ENCODE measurements at places on chromosomes 5 and 9.

GRCh38 chr9:125812403-125812802 lies 65.2 kb downstream of the PBX3 start:
- DNase-seq: no peak

GRCh38 chr5:67031692-67032091 lies 164.9 kb downstream of the CD180 start:
- DNase-seq: no peak

GRCh38 chr5:77087484-77088261 lies 588 bp upstream of the ZBED3 start:
- DNase-seq: no peak

DNA sequence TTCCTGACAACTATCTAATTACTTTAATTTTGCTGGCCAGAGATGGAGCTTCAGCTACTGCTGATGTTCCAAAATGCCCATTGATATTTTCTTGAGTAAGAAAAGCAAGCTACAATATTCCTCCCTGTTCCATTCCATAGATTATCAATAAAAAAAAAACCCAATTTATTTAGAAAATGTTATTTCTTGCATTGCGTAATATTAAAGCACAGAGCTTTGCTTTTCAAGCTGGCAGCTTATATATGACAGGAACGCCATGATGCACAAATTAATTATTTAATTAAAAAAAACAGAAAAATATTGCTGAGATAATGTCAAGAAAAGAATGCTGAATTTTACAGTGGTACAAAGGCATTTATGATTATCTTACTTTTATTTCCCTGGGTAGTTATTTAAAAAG lies 47.9 kb downstream of the TRPM3 start:
- no peak for DNase-seq

DNA sequence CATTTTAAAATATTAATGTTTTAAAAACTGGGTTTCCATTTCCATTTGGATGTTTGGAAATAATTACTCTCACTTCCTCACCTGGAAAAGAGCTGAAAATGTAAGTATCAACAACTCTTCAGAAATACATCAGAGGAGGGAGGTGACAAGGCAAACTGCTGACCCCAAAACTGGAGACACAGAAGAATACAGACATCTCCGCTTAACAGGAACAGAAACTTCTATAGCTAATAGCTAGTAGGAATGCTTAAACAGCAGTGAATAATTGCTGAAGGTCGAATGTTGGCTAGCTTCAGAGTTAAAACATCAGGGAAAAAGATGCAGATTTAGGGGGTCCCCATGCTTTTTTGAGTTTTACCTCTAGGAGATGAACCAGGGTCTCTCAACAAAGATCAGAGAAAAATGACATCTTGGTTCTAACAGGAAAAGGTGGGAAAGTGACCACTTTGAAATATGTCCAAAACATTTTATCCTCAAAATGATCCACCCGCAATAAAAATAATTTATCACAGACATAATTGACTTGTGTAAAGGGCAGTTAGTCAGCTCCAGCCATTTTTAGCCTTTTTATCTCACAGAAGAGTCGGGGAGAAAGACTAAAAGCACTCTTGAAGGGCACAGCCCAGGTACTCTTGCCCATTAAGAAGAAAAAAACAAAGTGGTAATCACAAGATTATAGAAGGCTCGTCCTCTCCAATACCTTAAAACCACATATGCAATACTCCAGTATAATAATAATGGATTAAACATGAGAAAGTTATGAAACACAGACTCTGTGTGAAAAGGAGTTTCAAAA lies 1474.9 kb downstream of the EFNA5 start:
- DNase-seq: no peak

DNA sequence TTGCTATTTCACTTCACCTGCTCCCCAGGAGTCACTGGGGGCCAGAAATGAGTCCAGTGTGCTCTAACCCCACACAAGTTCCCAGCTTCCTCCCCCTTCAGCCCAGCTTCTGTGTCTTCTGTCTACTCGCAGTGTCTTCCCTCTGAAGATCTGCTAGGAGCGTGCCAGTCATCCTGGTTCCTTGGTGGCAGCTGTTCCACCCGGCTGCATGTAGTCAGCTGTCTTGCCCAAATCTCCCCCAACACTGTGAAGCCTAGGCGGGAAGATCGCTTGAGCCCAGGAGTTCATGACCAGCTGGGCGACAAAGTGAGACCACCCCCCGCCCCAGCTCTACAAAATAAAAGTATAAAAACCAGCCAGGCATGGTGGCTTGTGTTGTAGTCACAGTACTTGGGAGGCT lies 154.0 kb downstream of the GDNF start:
- no peak for DNase-seq

DNA sequence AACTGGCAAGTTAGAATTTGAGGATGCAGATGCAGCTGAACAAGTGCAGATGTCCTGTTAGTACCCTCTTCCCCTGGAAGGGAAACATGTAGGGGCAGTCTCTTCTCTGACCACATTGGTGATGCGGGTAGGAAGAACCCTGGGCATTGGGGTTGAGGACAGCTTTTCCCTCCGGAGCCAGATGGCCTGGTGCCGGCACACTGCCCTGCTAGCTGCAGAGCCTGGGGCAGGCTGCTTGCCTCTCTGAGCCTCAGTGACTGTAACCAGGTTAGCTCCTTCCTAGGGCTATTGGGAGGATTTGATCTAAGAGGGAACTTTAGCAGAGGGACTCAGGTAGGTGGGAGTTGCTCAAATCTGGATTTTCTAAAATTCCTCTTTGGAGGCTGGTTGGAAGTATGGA lies 148.4 kb downstream of the HSPA4 start:
- DNase-seq: no peak

DNA sequence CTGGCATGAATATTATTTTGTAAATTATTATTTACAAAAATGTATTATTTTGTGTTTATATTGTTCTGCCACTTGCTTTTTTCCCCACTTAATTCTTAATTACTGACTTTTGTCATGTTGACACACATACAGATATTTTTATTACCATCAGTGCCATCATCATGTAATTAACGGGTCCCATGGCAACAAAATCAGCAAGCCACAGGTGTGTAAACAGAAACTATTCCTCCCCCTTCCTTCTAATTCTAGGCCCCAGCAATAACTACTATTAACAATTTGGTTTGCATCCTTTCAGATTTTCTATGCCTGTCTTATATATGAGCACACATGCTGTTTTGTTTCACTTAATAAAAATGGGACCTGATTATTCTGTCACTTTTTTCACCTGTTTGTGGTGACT lies 29.3 kb downstream of the CYFIP2 start:
- DNase-seq: no peak

DNA sequence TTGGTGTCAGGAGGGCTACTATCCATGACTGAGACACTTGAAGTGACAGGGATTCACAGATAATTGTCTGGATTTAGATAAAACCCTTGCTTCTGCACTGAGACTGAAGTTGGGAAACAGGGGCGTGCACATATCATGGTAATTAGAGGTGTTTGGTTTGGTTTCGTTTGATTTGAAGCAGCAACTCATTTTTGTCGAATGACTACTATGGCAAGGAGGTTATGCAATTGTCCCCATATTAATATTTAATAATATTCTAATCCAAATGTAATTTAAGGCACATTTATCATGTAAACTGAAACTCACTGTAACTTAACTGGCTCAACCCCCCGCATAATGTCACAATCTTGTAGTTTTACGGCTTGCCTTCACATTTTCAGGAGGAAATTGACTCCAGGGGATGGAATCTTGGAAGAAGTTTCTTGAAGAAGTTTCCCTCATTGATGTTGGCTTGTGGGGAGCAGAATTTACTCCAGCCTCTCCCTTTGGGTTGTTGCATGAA lies 12.5 kb downstream of the ZNF366 start:
- DNase-seq: no peak

GRCh38 chr5:73317523-73317922 lies 131.1 kb downstream of the FOXD1 start:
- DNase-seq: no peak
